ENCODE measurements at places on chromosomes 5 and 9. TPM values are rescaled to one million over a fixed set of nuclear protein-coding genes. Genes with fewer than 3 reads are reported as not detected.

Gene SLC27A4
- total RNA-seq = 12.2 TPM

Gene SLC36A3
- not detected for total RNA-seq

Gene FAM200C
- total RNA-seq = 6.6 TPM

Gene TAF7
- 62.2 TPM for total RNA-seq

Gene FBXO4
- 8.3 TPM for total RNA-seq

Gene PCDHA4
- 1.1 TPM for total RNA-seq

Gene KCTD16
- total RNA-seq = 0.28 TPM

Gene PRRX2
- 2.9 TPM for total RNA-seq

Gene TAF11L10
- not detected for total RNA-seq

Gene CCDC192
- total RNA-seq = not detected

Gene ANKDD1B
- total RNA-seq = 0.66 TPM

Gene EGFLAM
- 2.5 TPM for total RNA-seq

Gene NUTM2G
- total RNA-seq = not detected
